ENCODE measurements at places on chromosomes 5 and 9.

DNA sequence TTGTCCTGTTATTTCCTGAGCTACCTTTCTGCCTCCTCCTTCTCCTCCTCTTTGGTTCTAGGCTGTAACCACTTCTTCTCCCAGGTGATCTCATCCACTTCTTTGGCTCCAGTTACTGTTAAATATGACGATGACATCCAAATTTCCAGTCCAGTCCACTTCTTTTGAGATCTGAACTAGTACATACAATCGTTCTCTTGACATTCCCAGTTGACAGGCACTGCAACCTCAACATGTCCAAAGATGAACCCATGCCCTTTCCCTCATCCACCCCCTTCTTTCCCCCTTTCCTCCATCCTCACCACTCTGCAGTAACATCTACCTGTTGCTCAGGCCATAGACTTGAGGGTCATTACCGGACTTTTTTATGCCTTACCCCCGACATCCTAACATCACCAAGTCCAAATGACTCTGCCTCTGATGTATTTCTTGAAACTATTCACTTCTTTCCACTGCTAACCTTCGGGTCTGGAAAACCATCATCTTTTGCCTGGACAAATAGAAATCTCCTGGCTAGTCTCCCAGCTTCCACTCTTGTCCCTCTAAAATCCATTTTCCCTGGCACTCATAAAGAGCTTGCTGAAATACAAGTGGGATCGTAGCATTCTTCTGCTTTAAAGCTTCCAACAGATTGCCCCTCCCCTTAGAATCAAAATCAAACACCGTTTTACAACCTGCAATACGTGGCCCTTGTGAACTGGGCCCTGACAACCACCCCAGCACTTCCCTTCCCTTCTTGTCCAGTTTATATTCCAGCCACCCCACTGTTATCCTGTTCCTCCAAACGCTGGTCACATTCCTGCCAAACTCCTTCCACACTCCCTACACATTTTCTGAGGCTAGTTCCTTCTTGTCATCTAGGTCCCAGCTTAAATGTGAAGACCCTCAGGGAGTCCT, 31.5 kb downstream of the KLF9 start:
- no peak for DNase-seq

DNA sequence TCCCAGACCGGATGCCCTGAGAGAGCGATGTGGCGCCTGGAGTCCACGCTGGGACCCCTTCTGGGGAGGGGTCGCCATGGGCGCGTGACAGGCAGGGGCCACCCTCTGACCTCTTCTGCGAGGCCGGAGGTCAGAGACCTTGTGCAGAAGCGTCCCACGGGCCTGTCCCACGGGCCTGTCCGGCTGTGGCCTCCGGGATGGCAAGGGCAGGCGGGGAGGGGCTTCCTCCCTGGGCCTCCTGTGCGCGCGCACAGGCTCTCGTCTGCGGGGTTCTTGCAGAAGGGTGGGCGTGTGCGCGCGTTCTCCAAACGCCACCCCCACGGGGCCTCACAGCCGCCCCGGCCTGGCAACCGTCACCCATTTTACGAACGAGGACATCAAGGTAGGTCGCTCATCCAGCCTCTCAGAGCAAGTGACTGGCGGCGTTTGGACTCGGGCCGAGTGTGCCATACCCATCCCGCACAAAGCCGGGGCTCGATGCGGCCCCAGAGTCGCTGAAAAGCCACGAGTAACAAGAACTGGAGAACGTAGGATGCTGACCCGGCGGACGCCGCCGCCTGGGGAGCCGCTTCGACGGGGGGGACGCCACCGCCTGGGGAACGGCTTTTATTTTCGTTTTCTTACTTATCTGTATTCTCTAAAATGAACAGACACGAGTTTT, 897 bp downstream of the AHRR start:
- DNase-seq: no peak

DNA sequence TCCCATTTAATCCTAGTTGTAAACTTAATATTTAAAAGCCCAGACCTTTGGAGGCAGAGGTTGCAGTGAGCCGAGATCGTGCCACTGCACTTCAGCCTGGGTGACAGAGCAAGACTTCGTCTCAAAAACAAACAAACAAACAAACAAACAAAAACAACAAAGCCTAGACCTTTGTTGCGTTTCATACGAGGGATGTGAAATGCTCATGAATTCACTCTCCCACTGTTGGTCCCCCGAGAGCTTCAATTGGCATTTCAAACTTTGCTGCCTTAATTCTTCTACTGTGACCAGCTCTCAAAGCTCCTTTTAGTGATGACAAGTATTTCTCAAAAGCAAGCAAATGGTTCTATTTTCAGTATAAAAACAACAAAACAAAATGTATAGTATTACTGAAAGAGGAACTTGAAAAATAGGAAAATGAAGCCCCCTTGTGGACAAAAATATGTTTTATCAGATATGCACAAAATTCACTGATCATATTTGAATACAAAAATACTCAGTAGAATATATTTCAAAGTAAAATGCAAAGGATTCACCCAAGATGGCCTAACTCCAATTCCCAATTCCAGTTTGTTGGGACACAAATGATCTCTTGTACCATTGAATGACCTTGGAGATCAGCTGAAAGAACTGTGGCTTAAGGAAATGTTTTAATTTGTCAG, 140.4 kb downstream of the ESM1 start:
- no peak for DNase-seq

DNA sequence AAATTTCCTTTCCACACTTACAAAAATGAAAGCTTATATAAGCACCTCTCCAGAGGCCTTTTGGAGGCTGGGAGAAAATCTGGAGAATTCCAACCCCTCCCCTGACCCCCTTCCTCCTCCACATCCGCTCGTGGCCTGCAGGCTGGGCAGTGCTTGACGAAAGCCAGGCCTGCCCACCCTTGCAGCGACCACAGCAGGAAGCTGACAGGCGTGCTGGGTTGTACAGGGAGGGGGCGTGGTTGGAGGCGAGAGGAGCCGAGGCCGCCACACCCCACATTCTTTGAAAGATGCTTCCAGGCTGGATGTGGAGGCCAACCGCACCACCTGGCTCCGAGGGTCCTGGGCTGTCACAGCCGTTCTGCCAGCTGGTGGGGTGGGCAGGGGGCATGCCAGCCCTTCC, 47.8 kb upstream of the IER5L start:
- peak; percentile 99 for DNase-seq

- DNase-seq: no peak
Observed at GRCh38 chr5:53068291-53068836, 41.2 kb downstream of the MOCS2 start.

- DNase-seq: peak; percentile 64
Observed at GRCh38 chr9:133737774-133738639, at the start of gene SARDH. TSS of gene SARDH (minus strand) at chr9:133738352. CDS start at chr9:133734173, 4,179 bp downstream.

GRCh38 chr9:110088099-110088498, 119.9 kb downstream of the C9orf152 start:
- DNase-seq: no peak

DNA sequence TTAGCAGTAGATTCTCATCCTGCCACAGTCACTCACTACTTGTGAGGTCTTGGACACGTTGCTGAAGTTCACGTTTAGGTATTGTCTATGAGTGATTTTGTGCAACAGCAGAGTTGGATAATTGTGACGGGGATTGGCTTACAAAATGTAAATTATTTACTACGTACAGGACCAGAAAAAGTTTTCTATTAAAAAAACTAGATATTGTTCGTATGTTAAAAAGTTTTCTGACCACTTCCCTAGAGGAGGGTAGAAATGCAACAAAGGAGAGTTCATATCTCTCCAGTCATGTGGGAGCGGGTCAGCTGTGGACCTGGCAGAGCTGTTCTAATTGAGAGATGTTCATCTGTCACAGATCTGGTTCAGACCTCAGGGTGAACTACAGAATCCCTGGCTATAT, 976.1 kb upstream of the NUDT12 start:
- DNase-seq: no peak

DNA sequence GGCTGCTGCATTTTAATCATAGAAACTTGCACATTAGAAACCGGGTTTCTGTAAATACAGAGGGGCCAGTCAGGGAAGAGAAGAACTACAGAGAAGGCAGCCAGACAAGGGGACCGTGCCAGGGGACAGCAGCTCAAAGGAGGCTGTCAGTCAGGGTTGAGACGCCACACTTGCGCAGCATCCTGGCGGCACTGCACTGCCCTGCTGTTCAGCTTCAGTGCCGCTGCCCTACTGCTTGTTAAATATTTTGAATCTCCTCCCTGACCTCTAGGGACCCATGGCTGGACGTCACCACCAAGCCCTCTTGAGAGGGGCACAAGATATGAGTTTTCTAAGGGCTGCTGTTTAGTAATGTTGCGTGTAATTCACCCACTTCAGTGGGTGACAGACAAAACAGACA, 43.6 kb upstream of the ZBTB43 start:
- no peak for DNase-seq

- DNase-seq: no peak
Observed at GRCh38 chr9:14401911-14402310, 88.0 kb upstream of the NFIB start.

DNA sequence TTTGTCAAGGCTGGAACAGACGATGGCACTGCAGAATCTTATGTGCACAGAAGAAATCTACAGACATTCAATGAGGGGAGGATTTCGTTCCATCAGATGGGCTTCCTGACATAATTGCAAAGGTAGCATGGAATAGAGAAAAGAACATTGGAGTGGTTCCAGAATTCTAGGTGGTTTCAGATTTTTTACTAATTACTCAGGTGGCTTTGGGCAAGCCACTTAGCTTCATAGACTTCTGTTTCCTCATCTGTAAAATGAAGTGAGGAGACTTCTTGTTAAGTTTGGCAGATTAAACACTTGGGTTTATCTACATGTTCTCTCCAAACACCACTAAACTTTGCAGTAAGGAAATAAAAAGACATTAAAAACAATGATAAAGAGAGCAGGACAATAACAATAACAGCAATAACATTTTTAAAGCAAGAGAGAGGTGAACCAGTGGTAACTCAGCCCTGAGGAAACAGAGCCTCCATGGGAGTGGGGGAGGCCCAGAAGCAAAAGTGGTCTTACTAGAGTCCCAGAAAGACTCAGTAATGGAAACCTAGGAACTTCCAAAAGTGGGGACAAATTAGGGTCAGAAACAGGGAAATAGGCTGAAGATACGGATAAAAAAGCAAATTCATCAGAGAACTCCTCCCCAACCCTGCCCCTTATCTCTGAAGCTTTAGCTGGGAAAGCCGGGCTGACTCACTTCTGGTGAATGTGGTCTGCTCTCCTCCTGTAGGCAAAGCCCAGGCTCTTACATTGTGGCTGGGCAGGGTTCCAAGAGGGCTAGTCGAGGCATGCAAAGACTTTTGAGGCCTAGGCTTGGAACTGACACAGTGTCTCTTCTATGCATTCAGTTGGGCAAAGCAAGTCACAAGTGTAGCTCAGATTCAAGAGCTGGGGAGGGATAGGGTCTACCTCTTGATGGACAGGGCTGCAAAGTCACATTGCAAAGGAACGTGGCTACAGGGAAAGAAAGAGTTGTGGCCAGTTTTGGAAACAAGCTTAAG, 11.8 kb upstream of the ACTBL2 start:
- peak; percentile 99 for DNase-seq

GRCh38 chr9:36023260-36024048, 13.3 kb upstream of the RECK start:
- DNase-seq: peak; percentile 16

GRCh38 chr9:26171691-26172090, 493.4 kb upstream of the TUSC1 start:
- no peak for DNase-seq

GRCh38 chr5:103804711-103805110, 242.1 kb upstream of the NUDT12 start:
- peak; percentile 80 for DNase-seq

GRCh38 chr5:168592014-168592368, 12.8 kb upstream of the PANK3 start:
- peak; percentile 64 for DNase-seq

DNA sequence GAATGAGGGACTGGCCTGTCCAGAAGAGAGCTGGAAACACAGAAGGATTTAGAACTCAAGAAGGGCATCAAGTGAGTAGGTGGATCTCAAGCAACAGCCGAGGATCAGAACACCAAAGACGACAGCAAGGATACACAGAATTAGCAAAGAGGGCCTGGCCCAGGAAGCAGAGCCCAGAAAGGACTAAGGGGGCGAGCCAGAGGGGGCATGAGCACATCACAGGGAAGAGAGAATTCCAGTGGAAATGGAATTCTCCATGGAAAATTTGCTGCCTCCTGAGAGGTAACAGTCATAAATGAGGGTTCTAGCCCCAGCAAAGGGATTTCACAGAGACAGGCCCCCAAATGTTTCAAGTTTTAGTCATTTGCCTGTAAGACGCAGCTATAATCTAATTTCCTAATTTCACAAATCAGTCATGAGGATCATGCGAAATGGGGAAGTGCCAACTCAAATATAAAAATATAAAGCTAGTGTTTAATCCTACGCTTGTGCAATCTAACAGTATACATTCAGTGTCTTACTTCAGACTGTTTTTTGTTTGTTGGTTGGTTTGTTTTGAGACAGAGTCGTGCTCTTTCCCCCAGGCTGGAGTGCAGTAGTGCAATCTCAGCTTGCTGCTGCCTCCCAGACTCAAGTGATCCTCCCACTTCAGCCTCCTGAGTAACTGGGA, 46.7 kb downstream of the FNBP1 start:
- no peak for DNase-seq

GRCh38 chr5:124372457-124372856, 374.0 kb downstream of the ZNF608 start:
- DNase-seq: no peak

- peak; percentile 9 for DNase-seq
Observed at GRCh38 chr5:169893571-169893970, 86.7 kb downstream of the INSYN2B start.

- no peak for DNase-seq
Observed at GRCh38 chr9:132647806-132648205, 22.0 kb downstream of the DDX31 start.

GRCh38 chr9:34072868-34073590, 24.3 kb upstream of the UBAP2 start:
- peak; percentile 51 for DNase-seq

- no peak for DNase-seq
Observed at GRCh38 chr5:113520899-113521298, 7.4 kb downstream of the YTHDC2 start.

DNA sequence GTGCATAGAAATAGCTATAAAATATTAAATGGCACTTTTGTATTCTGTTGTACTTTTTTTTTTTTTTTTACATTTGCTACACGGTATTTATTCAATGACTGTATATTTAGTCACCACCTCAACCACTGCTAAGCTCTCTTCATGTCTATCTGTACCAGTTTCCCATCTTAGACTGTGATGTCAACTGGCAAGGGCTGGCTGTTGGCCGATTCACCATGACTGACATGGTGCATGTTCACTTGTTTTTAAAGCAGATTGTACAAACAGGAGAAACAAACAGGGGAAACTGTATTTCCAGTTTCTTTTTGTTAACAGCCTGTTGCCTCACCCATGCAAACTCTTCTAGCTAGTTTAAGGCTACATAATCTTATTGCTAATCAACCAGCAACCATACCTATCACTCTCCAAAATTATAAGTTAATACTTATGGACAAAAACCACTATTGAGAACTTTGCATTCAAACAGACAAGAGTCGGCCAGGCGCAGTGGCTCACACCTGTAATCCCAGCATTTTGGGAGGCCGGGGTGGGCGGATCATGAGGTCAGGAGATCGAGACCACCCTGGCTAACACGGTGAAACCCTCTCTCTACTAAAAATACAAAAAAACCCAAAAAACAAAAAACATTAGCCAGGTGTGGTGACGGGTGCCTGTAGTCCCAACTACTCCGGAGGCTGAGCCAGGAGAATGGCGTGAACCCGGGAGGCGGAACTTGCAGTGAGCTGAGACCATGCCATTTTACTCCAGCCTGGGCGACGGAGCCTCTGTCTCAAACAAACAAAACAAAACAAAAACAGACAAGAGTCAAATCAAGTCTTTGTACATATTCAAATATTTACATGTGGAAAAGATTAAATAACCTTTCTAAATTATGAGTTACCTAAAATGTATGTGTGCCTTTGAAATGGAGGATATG, 13.2 kb downstream of the ZFAND5 start:
- DNase-seq: peak; percentile 37

Measured in NCI-H226 (cell line).